ENCODE measurements at places on chromosomes 3 and 15. TPM values are rescaled to one million over a fixed set of nuclear protein-coding genes. Genes with fewer than 3 reads are reported as not detected.

Gene GOLGA8H
- total RNA-seq: 0.44 TPM

Gene ACKR4
- 33.6 TPM for total RNA-seq

Gene C3orf33
- 4.1 TPM for total RNA-seq

Gene WWTR1
- 33.2 TPM for total RNA-seq

Gene DNAH12
- total RNA-seq: under 0.01 TPM

Gene CDV3
- total RNA-seq: 147 TPM

Gene SPESP1
- 7.8 TPM for total RNA-seq

Gene OIP5
- 1.5 TPM for total RNA-seq

Gene ZNF501
- total RNA-seq: 7.6 TPM

Gene P2RY1
- total RNA-seq: 4.0 TPM

Gene C3orf22
- total RNA-seq: not detected

Gene ITPKA
- total RNA-seq: 5.5 TPM

Gene TWF2
- total RNA-seq: 120 TPM

Gene PLSCR2
- total RNA-seq: not detected

Gene CCDC80
- total RNA-seq: 386 TPM

Gene LRRC3B
- not detected for total RNA-seq

Gene DAZL
- total RNA-seq: not detected

Gene SH3BP5
- 26.5 TPM for total RNA-seq

Gene SLC22A13
- 1.2 TPM for total RNA-seq

Gene RUVBL1
- total RNA-seq: 44.5 TPM

Gene NLGN1
- total RNA-seq: 3.3 TPM

Gene POPDC2
- total RNA-seq: 0.15 TPM

Gene AADACL2
- not detected for total RNA-seq

Gene TEX55
- not detected for total RNA-seq

Gene CTXN2
- total RNA-seq: not detected

Gene CHP1
- total RNA-seq: 115 TPM

Gene PRSS50
- total RNA-seq: not detected

Gene MYEF2
- 1.3 TPM for total RNA-seq

Gene KLHL40
- total RNA-seq: not detected

Gene SEMA6D
- total RNA-seq: 6.6 TPM

Gene CHRNB4
- total RNA-seq: not detected

Gene LSMEM2
- not detected for total RNA-seq

Gene APBA2
- 12.2 TPM for total RNA-seq

Gene MOBP
- under 0.01 TPM for total RNA-seq
